A549 treated with ZK216348 at 1 μM for 4 hours (cell line): ENCODE measurements at places on chromosomes 16 and 17. TPM values are rescaled to one million over a fixed set of nuclear protein-coding genes. Genes with fewer than 3 reads are reported as not detected.

The NARF gene
- total RNA-seq, result 45.5 to 57.0 TPM (median 48.6 TPM) in 5 replicates

The TEKT5 gene
- not detected in 5 replicates for total RNA-seq

The C17orf78 gene
- total RNA-seq, result not detected in 5 replicates

The RPRML gene
- total RNA-seq, result 0.26 to 1.2 TPM (median 0.99 TPM) in 5 replicates

The KRTAP9-1 gene
- total RNA-seq, result not detected in 5 replicates

The SLC38A8 gene
- not detected in 5 replicates for total RNA-seq

The LRRC46 gene
- 3.1 to 4.2 TPM (median 3.9 TPM) in 5 replicates for total RNA-seq

The PYY gene
- not detected in 5 replicates for total RNA-seq

The UBE2I gene
- total RNA-seq, result 154 to 260 TPM (median 165 TPM) in 5 replicates

The G6PC1 gene
- not detected in 5 replicates for total RNA-seq

The SLC52A1 gene
- total RNA-seq, result 0.33 to 1.1 TPM (median 0.75 TPM) in 5 replicates

The ZNF597 gene
- total RNA-seq, result 0.85 to 1.3 TPM (median 0.95 TPM) in 5 replicates

The COX6A2 gene
- total RNA-seq, result not detected in 5 replicates

The GLP2R gene
- 6.4 to 16.6 TPM (median 10.3 TPM) in 5 replicates for total RNA-seq
